Erythroblast (primary cell): ENCODE measurements at places on chromosomes 6 and 20.

- no peak for DNase-seq
Observed at GRCh38 chr20:13457487-13457886, 181.2 kb downstream of the TASP1 start.

- no peak for DNase-seq
Observed at GRCh38 chr20:58749979-58750378, 57.4 kb downstream of the NPEPL1 start.

- DNase-seq, result no peak
Observed at GRCh38 chr6:8707956-8708772, 272.8 kb upstream of the SLC35B3 start.

- DNase-seq, result no peak
Observed at GRCh38 chr6:52790861-52791260, 12.8 kb downstream of the GSTA1 start.

- DNase-seq, result no peak
Observed at GRCh38 chr6:111759836-111760785, 113.1 kb downstream of the FYN start.

DNA sequence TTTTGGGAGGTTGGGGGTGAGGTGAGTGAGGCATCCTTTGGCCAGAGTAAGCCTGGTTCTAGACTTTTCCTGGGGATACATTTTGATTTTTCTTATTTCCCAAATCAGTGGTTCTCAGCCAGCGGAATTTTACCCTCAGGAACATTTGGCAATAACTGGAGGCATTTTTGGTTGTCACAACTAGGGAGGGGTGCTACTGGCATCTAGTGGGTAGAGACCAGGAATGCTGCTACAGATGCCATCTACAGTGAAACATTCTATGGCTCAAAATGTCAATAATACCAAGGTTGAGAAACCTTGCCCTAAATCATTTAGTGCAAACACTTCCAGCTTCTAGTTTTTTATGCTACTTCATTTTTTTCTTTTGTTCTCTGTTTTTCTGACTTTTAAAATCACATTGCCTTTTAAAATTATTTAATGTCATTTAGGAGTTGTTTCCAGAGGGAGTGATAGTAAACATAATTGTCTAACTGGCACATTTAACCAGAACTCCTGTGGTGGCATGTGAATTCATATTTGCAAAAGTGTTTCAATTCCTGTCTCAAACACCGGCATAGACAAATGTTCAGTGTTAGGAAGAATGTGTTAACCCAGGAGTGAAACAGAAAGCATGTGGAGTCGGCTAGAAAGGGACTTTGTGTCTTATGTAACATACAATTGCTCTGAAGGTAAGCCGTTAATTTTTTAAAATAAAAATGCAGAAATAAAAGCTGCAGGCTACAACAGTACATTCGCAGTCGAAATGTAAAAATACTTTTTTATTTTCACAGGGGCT lies 59.0 kb downstream of the QRSL1 start:
- no peak for DNase-seq

DNA sequence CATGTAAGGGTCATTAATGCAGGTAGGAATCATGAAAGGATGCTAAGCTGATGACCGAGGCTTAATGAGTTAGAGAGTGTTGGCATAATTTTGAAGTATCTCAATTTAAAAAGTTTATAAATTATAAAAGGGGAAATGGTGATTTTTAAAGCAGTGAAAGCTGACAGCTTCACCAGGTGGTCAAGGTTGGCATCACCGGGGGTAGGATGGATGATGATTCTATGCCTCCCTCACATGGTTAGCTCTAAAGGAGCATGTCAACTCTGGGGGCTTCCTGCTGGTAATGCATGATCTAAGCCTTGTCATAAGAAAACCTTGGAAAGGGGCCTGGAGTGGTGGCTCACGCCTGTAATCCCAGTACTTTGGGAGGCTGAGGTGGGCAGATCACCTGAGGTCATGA lies 89.2 kb upstream of the MARCKS start:
- no peak for DNase-seq
